ENCODE measurements at places on chromosomes 2 and 18.

DNA sequence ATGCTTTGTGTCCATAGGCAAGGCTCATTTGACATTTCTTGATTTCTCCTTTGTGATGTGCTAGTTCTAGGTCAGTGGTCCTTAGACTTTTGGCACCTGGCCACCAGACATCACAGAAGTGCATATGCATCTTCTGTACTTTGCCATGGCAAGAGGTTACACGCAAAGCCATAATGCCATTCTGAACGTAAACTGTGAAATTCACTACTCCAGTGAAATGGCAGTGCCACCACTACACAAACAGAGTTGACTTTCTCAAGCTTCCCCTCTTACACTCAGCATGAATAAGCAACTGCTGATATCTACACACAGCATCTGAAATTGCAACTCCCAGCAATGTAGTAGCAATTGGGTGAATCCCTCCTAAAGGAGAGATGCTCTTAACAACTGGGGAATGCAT, 729.3 kb downstream of the DPP10 start:
- DNase-seq: no peak

GRCh38 chr2:112791693-112792230, 7.5 kb upstream of the IL1A start:
- no peak for DNase-seq

DNA sequence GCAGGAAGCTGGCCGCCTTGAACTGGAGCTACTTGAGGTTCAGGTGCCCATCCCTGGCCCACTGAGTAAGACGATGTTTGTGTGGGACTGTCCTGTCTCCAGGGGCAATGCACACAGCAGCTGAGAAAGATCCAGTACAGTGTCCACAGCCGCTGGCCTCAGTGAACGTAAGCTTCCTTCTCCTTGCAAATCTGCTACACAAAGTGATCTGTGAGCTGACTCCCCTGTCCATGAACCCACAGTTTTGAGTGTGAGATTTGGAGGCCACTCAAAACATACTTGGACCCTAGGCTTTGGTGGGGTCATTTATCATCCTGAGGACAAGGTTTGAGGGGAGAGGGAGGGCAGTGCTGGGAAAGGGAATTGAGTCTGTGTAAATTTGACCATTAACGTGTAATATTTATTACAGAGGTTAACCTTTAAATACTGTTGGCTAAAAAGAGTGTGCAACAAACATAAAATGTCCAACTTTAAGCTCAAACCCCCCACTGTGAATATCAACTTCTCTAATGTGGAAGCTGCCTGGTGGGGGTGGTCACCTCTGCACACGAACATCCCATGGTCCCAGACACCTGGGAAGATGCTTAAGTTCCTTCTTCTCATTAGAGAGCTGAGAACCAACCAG, 4.9 kb upstream of the CYS1 start:
- no peak for DNase-seq

DNA sequence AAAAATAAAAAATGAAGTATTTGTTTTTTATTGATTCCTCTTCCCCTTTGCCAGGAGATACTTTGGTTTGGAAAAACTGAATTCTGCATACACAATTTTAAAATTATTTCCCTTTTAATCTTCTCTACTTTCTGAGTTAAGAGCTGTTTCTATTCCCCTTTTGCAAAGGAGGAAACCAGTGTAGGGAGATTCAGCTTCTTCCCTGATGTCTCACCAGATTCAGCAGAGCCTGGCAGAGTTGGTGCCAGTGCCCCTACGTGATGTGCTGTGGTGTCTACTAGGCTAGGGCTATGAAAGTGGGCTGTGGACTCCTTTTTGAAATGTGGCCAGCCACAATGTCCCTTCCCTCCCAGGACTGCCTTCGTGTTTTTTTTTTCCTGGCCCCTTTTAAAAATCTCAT, 2.4 kb downstream of the RPE start:
- DNase-seq: no peak

- no peak for DNase-seq
Measured at GRCh38 chr2:43898134-43898837, 59.5 kb downstream of the ABCG8 start.

GRCh38 chr2:241239552-241240202, 51.2 kb downstream of the ANO7 start:
- DNase-seq: no peak

DNA sequence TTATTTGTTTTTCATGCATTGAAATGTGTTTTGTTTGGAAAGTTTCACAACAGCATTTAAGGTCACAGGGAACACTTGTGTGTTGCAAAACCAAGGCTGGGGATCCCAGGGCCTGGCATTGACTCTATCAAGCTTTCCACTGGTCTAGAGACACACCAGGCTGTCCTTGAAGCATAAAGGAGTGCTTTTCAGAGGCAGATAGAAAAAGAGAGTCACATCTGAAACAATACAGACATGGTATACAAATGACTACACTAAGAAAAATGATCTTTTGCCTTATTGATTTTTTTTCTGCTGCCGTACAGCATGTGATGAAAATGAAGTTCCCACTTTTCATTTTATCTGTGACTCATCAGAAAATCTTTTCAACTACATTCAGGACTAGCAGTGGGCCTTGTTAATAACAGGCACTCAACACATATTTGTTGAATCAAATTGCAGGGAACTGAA, 61.9 kb upstream of the ZCCHC2 start:
- DNase-seq: no peak

- DNase-seq: no peak
Measured at GRCh38 chr18:36718705-36719328, 110.0 kb downstream of the TPGS2 start.

- no peak for DNase-seq
Measured at GRCh38 chr2:21047141-21048009, 3.5 kb upstream of the APOB start.

- no peak for DNase-seq
Measured at GRCh38 chr18:78607221-78607620, 372.4 kb upstream of the SALL3 start.

- no peak for DNase-seq
Measured at GRCh38 chr2:210795506-210795905, 239.1 kb downstream of the CPS1 start.

DNA sequence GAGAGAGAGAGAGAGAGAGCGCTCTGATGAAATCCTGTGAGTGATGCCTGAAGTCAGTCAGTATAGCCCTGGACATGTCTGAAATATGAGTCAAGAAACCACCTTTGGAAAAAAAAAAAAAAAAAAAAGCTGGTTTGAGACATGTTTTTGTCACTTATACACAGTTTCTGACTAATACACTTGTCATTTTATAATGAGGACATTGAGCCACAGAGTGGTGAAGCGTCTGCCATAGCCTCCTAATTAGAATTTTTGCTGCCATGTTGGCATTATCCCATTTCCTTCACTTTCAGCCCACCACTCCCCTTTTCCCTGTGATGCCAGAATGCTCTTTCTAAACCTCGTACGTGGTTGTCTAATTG, 15.7 kb upstream of the MYO3B start:
- no peak for DNase-seq

GRCh38 chr2:72719416-72719815, 106.4 kb downstream of the EXOC6B start:
- DNase-seq: no peak

DNA sequence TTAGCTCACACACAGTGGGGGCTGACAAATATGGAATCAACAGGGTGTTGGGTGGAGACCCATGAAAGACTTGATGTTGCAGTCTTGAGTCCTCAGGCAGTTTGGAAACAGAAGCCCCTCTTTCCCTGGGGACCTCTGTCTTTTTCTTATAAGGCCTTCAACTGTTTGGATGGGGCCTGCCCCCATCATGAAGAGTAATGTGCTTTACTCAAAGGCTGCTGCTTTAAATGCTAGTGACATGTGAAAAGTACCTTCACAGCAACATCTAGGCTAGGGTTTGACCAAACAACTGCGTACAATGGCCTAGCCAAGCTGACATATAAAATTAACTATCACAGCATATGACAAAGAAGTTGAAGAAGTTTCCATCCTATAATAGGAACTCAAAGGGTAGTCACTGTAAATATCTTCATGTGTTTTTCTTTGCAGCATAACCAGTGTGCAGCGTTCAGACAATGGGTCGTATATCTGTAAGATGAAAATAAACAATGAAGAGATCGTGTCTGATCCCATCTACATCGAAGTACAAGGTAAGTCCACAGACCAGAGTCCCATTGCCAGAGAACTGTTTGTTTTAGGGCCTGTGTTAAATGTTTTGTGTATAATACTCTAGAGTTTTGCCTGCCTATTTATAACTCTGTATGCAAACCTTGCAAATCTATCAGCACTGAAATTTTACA, 46.3 kb downstream of the MERTK start:
- no peak for DNase-seq

GRCh38 chr18:77544792-77545191, 295.1 kb downstream of the GALR1 start:
- DNase-seq: no peak

GRCh38 chr2:114139542-114139941, 249.7 kb downstream of the ACTR3 start:
- DNase-seq: no peak

GRCh38 chr2:232540441-232541041, 1.0 kb downstream of the CHRNG start:
- DNase-seq: no peak

DNA sequence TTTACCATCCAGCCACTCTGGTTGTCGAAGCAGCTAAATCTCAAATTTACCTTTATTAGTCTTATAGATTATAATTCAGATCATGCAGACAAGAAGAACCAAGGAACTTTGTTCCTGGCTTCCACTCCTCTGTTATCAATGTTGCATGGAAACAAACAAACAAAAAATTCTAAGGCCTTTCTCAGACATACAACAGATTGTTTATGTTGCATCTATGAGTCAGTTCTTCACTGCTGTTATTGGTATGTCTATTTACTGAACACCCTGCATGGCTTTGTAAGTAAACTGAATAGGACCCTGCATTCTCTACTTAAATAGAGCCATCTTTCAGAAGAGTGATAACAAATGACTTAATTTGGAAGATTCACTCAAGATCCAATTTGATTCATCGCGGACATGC, 1.6 kb upstream of the ANKRD44 start:
- no peak for DNase-seq

Measured in GM20000 (cell line).